ENCODE measurements at places on chromosomes 4 and X.

DNA sequence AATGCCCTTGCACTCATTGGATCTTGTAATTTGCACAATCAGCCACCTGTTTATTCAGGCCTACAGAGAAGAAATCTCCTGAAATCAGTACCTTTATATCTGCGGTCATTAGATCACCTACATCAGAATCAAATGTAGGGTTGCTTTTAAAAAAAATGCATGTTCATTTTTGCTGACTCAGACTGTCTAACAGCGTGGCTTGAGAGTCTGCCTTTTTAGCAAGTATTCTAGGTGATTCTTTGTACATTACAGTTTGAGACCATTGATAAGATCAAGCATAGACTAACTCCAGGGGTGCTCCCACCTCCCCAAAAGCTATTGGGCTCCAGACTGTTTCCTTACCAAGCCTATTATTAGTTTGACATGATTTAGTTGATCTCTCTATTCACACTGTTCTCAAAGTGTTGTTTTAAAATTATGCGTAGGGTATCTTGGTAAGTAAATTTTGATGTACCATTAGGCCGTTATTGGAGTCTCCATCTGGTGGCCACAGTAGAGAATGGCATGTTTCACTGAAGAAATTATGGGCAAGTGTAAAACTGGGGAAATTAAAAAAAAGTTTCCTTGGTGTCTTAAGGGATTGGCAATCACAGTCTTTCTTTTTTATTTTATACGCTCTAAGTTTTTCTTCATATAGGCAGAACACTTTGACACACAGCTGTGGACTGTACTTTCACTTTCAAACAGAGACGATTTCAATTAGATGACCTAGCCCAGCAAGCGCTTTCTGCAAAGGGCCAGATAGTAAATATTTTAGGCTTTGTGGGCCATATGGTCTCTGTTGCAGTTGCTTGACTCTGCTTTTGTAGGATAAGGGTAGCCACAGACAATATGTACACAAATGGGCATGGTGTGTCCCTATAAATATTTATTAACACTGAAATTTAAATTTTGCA is 33.7 kb upstream of the MSL3 start:
- no peak for DNase-seq

DNA sequence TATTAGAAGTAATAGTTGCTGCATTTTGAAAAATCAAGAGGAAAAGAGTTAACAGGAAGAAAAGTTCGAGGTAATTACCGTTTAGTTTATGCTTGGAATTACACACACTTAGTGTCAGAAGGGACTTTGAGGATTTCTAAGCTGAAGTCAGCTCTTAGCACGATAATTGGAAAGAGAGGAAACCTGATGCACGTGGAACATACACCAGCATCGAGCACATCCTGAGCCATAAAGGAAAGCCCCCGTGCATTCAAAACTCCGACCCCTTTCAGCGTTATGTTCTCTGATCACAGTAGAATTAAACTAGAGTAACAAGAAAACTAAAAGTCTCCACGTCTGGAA is 400 bp upstream of the PAQR3 start:
- no peak for DNase-seq

DNA sequence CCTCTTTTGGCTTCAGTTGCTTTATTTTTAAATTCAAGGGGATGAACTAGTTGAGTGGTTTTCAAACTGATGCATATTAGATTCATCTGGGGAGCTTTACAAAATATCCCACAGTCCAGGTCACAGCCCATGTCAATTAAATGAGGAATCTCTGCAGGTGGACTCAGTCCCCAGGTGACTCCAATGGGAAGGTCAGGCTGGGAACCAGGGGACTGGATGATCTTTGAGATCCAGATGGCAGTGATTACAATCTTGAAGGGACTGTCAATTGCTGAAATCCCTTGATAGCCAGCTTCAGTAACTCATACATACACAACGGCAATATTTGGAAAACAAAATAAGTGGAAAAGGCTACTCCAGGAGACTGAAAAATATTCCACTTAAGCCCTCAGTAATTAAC is 7.0 kb downstream of the ADH1B start:
- no peak for DNase-seq

DNA sequence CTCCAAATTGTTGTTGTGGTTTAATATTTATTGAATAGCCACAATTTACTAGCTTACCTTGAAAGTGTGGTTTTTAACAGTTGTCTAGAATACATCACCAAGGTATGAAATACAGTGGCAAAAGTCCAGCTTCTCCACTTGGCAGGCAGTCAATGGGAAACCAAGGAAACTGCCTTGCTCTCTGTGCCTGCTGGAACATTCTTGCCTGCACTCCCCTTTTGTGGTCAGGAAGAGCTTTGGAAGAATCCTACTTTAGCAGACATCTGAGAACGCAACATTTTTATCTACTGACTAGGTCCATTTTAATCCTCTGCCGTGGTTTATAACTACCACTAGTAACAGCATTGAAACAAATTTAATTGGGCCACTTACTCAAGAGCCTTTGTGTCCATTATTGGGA is 64.5 kb downstream of the TENM3 start:
- DNase-seq, result no peak

DNA sequence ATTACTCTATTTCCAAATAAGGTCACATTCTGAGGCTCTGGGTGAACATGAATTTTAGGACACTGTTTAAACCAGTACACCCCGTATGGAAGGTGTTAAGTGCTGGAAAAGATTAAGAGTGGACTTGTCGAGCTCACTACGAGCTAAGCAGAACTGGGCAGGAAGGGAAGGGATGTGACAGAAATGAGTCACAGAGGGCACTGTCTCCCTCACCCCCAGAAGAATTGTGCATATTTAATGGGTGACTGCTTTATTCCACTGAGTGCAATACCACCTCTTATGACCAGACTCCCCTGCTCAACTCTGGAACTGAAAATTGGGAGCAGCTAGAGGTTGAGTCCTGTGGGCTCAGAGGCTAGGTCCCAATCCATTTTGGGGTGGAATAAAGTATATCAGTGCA is 187.4 kb upstream of the RPS6KA3 start:
- no peak for DNase-seq

DNA sequence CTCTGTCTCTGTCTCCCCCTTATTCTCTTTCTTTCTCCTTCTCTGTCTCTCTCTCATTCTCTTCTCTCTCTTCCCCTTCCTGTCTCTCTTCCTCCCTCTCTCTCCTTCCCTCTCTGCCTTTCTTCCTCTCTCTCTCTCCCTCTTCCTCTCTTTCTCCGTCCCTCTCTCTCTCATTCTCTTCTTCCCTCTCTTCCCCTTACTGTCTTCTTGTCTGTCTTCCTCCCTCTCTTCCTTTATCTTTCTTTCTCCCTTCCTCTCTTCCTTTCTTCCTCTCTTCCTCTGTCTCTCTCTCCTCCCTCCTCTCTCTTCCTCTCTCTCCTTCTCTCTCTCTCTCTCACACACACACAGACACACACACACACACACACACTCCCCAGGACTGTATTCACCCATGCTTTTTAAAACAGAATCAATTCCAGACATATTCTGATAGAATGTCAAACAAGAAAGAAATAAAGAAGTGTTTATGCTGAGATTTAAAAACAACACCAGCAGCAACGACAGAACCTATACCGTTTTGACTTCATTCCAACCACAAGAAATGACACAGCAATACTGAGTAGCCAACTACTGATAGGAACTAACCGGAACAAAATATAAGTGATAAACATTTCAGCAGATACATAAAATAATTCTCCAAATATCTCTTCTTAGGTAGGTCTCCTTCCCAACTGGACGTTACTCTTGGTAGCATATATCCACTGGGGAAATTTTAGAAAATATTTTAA is 296.7 kb downstream of the ASMT start:
- no peak for DNase-seq

DNA sequence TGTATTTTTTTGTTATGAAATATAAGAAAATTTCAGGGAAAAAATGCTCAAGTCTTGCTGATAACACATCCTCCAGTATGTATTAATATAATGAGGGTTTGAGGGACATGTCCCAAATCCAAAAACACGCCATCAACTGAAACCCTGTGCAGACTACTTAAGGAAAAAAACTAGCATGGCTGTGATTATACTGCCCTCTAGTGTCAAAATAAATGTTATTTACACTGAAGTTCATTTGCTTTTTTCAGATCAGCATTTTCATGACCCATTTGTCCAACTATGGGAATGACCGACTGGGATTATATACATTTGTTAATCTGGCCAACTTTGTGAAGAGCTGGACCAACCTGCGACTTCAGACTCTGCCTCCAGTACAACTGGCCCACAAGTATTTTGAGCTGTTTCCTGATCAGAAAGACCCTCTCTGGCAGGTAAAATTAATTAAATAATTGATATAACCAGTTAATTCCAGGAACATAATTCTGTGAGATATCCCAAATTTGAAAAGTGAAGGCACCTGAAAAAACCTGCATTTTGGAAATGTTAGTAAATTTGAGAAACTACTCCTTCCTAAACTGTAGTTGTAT is 128.5 kb downstream of the PRSS12 start:
- DNase-seq, result peak; percentile 40

DNA sequence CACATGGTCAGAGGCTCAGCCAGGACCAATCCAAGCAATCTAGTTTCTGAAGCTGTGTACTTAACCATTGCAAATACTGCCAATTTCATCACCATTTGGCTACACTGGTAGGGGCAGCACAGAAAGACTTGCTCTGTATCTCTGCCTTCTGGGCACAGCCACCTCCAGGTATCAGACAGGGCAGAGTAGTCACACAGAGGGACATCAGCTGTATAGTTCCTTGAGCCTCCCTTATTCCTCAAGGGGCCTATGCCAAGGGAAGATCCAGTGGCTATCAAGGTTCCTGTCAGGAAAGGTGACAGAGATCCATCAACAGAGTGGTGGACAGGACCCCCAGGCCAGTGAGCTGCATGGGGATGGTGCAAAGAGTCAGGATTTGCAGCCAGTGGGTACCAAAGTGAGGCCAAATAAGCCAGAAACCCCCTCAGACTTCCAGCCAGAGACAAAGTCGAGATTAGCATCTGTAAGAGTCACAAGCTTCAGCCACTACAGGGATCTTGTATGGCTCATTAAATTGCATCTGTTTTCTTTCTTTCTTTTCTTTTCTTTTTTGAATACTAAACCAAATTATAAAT is 381.6 kb upstream of the CPEB2 start:
- DNase-seq, result no peak

- no peak for DNase-seq
Observed at GRCh38 chr4:13525606-13526281, 18.6 kb downstream of the NKX3-2 start.

GRCh38 chr4:13704761-13705160 is 77.2 kb upstream of the BOD1L1 start:
- DNase-seq, result no peak

- DNase-seq, result no peak
Observed at GRCh38 chr4:156596026-156596425, 375.6 kb downstream of the PDGFC start.

DNA sequence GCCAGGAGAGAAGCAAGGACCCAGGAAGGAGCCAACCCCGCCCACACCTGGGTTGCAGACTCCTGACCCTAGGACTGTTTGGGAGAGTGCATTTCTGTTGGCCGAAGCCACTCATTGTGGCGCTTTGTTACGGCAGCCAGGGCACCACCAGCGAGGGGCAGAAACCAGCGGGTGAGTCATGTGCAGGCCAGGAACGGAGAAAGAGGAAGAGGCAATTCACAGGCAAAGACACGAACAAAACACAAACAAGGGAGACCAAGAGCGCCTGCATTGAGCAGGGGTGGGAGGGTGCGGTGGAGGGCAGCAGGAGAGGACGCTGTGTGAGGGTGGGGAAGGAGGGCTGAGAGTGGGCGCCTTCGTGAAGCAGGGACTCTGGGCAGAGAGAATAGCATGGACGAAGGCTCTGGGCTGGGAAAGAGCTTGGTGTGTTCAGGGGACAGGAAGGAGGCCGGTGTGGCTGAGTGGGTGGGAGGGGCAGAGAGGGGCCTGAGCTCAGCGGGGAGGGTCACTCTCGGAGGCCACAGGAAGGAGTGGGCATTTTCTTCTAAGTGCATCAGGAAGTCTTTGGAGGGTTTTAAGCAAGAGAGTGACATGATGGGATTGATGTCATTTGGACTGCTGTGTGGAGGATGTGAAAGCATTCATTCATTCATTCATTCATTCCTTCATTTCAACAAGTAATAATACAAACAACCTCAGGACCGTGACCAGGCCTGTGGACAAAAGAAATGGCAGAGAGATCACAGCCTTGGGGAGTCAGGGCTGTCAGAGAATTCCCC is 12.2 kb upstream of the WFS1 start:
- DNase-seq, result no peak

DNA sequence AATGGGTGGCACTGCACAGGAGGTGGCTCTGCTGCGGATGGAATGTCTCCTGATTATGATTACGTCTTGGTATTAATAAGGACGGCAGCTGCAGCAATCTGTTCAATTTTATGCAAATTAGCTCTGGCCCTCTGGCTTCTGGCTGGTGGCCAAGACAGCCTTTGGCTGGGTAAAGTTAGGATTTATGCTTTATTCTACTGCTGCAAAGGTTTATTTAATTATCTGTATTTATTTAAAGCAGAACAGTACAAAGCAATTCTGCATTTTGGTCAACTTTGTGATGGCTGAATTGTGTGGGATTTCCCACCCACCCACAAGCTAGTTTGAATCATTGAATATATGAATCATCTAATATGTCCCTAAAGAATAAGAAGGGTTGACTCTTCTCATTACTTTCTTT is 745.6 kb upstream of the FAM241A start:
- DNase-seq, result no peak

DNA sequence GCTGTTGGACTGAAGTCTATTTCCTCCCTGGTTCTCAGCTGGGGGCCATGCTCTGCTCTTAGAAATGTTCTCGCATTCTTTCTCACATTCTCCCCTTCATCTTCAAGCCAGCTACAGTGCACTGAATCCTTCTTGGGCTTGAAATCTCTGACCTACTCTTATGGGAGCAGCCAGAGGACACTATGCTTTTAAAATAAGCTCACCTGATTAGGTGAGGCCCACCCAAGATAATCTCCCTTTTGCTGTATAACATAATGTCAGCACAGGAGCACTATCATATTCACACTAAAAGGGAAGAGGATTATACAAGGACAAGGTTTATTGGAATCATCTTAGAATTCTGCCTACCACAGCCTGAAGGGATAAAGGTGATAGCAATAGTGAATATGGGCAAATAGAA is 146.3 kb downstream of the ZNF674 start:
- DNase-seq, result no peak

DNA sequence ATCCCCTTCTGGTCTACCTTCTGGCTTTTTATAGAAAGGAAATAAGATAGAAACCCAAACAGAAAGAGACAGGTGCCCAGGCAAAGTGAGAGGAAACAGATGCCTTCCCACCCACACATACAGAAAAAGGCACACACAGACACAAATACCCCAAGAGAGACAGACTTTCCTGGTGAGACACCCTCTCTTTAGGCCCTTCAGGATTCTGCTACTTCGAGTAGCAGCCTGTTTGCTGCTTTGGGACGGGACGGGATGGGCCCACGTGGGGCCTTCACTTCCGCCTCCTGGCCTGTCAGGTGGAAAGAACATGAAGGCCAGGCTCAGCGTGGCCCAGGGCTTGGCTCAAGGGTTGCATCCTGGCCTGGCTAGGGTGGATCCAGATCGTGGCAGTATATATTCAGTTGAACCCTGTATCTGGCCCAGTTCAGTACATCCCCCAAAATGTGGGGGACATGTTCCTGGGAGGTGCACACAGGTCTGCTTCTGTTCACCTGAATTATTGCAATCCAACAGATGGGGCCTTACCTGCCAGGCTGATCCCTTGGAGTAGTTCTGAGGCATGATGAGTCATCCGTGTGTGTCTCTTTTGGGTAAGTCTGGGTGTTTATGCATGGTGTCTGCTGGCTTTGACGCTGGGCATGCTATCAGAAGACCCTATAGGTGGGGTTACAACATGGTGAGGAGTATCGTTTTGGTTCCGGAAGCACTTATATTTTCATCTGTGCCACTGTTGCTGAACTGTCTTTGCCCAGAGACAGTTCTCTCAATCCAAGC is 2.4 kb downstream of the ZNF275 start:
- DNase-seq, result no peak

GRCh38 chr4:106240699-106241098 is 75.3 kb downstream of the TBCK start:
- no peak for DNase-seq
